ENCODE measurements at places on chromosomes 3 and 15. TPM values are rescaled to one million over a fixed set of nuclear protein-coding genes. Genes with fewer than 3 reads are reported as not detected.

The ROPN1 gene
- not detected for total RNA-seq

The KCNH8 gene
- 0.12 TPM for total RNA-seq

The TPRA1 gene
- 38.8 TPM for total RNA-seq

The GOLGA8J gene
- total RNA-seq: 0.59 TPM

The PLA2G4F gene
- 99.0 TPM for total RNA-seq

The POLQ gene
- 0.56 TPM for total RNA-seq

The C3orf85 gene
- not detected for total RNA-seq

The ACTC1 gene
- 0.62 TPM for total RNA-seq

The SLC22A13 gene
- total RNA-seq: 0.32 TPM

The ONECUT1 gene
- total RNA-seq: not detected

Measured in lower lobe of right lung (tissue), 2 donors.